ENCODE measurements at places on chromosomes 2 and 18.
A peak's percentile ranks its signal among the peaks of the same experiment; 100 is the strongest.

DNA sequence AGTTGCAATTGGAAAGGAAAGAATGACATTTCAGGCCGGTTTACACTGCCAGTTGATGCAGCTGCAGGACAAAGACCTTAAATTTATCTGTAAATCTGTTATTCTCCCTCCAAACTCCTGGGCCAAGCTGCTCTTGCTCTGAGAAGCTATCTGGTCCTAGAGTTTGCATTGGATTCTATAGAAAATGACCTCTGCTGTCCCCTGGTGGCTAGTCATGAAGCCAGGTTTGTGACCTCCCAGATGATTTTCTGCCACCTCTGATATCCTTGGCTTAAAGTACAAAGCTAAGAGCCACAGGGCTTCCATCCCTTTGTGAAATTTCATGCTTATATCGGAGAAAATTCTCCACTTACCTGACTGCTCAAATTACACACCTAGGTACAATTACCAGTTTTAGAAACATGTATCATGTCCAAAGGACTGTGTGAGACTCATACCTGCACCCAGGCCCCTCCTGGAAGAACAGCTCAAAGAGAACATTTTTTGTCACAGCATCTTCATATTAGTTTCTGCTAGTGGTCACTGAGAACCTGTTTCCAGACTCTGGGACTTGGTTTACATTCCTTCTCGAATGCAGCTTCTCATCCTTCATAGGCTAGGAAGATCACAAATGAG lies 28.9 kb upstream of the IER3IP1 start:
- peak; percentile 7 for DNase-seq

DNA sequence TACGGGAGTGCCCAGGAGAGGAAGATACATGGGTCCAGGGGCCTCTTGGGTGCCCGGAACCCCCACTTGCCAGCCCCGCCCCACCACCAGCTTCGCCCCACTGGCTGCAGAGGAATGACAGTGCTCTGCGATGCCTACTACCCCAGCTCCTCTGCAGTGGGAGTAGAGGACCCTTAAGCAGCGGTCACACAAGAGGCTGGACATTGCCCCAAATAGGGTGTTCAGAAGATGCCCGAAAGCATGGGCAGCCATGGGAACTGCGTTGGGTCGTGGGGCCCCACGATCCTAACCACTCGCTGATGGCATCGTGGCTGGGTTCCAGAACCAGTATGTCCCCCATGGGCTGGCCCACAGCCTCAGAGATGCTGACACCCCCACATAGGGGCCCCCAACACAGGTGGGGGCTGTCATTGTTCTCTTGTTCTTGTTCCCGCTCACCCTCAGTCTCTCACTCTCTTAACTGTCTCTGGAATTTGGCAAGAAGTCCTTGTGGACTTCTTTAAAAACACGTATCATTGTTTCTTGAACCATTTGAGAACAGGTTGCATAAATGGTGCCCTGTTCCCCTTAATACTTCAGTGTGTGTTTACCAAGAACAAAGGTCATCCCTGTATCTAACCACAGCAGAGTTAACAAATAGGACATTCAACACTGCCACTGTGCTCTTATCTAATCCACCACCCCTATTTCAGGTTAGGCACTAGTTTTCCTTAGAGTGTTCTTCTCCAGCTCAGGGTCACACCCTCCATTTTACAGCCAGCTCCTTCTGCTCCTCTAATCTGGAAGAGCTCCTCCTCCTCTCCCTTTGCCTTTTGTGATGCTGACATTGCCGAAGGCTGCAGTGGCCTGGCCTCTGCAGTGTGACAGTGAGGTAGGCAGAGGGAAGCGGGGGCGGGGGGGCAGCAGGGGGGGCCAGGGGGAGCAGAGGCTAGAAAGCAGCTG lies 76.3 kb downstream of the STPG4 start:
- no peak for DNase-seq

- no peak for DNase-seq
These were observed 210.9 kb downstream of the DCDC2C start for GRCh38 chr2:3914241-3914640.

DNA sequence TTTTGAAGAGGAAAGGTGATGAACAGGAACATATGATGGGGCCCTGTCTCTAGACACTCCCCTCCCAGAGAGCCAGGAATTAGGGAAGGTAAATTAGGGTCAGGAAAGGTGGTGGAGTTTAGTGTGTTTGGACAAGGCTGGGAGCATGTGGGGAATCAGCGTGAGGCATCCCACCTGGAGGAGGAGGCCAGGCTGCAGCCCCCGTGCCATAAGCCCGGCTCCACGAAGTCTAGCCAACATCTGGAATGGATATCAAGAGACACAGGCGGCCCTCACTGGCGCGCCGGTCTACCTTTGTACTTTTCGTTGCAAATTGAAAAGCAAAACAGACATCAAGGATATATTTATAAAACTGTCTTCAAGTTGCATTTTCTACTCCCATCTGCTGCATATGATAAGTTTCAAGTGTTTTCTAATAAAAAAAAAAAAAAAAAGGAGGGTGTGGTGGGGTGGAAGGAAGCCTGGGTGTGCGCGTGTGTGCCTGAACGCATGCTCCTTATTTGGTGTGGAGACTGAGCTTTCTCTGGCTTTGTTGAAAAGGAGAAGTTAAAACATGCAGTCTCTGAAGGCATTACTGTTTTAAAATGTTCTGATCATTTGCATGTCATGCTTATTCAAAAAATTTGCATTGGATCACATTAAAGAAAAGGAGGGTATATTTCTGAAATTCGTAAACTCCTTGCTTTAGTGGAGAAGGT lies 546.7 kb upstream of the ID2 start:
- no peak for DNase-seq

GRCh38 chr18:5469340-5469739 lies 74.5 kb downstream of the EPB41L3 start:
- no peak for DNase-seq

- no peak for DNase-seq
These were observed 81.0 kb downstream of the SP3 start for GRCh38 chr2:173884025-173884802.

- DNase-seq, result no peak
These were observed 164.6 kb downstream of the SEPTIN10 start for GRCh38 chr2:109448946-109449788.

DNA sequence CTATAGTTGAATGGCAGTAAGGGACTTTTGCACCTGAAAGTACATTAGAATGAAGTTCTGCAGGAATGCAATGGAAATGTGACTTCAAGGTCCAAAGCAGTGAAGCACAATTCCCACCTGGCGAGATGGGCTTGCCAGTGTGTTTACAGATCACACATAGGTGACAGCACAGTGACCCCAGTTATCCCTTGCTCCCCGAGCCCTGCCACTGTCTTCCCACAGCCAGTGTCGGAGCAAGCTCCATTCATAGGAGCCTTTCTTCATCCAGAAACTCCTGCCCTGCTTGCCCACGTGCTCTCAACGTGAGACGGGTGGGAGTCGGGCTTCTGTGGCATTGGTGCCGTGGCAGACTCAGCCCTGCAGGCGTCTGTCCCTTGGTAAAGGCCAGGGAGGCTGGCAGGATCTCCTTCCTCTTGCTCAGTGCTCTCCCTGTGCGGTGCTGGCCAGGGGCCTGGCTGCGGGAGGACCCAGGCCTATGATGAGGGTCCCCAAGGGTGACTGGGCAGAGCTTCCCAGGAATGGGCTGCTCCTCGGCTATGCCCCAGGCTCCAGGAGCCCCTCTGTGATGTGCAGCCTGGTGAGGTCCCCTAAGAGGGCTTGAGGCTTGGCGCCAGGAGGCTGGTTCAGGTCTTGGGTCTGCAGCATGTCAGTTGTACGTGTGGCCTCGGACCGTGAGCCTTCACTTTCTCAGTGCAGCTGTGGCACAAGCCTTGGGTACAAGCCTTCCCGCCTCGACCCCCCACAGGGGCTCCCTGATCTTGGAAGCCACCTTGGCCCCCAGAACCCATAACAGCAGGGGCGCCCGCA lies 40.2 kb downstream of the SNED1 start:
- no peak for DNase-seq

DNA sequence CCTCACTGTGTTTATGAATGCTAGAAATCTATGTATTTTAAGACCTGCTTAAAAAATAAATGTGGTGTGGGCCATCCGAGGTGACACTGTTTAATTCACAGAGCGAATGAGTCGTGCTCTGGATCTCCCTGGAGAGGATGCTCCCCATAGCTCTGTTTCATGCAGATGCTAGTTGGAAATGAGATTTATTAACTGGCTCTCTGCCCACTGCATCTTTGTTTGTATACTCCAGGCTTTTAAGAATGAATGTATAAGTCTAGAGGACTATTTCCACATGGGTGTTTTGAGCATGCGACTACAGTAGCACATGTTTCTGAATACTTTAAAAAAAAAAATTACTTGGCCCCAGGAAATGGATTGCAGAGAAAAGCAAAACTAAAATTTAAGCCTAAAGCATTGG lies 3.9 kb downstream of the MAPRE2 start:
- no peak for DNase-seq

- no peak for DNase-seq
These were observed 480.0 kb upstream of the SYT4 start for GRCh38 chr18:43757273-43757672.

DNA sequence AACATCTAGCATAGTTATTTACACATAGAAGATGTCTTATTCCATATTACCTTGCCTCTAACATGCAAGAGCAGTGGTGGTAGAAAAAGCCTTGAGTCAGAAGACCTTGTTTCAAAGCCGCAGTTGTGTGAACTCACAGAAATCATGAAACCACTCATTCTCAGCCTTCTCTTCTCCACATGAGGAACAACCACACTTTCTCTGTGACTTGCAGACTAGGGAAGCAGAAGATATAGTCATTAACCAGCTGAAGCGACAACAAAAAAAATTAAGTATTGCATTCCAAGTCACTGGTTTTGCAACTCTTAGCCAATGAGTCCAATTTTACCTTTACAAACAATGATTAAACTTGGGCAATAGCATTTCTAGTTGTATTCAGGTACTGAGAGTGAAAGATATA lies 19.0 kb downstream of the TWSG1 start:
- no peak for DNase-seq

DNA sequence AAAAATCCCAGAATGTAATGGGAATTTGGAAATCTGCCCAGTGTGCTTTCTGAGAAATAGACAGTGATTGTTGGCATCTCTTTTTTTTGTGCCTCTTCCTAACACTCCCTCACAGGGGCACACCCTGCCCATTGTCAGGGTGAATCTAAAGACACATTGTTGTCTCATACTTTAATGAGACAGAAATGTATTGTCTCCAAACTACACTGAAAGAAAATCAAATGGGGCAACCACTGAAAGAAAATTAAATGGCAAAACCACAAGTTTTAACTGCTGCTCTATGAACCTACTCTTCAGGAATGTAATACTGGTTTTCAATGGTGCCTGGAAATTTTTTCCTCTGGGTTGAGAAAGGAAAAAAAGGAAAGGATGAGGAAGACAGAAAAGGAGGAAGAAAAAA lies 43.2 kb upstream of the GLS start:
- no peak for DNase-seq

DNA sequence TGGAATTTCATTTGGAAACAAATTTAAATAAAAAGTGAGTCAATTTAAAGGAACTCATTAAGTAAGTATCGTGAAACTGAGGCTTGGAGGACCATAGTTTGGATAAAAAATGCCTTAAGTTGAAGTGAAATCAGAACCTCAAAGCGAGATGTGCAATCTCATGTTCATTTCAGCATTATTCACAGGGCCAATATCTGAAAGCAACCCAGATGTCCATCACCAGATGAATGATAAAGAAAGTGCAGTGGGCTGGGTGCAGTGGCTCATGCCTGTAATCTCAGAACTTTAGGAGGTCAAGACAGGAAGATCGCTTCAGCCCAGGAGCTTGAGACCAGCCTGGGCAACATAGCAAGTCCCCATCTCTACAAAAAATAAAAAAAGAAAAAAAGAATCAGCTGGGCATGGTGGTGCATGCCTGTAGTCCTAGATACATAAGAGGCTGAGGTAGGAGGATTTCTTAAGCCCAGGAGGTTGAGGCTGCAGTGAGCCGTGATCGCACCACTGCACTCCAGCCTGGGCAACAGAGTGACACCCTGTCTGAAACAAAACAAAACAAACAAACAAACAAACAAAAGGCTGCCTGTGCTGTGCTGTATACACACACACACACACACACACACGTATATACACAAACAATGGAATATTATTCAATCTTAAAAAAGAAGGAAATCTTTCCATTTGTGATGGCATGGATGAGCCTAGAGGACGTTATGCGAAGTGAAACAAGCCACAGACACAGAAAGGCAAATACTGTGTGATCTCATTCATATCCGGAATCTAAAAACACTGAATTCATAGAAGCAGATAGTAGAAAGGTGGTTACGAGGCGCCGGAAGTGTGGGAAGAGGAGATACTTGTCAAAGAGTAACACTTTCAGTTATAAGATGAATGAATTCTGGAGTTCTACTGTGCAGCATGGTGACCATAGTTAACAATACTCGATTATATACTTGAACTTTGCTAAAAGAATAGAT lies 14.5 kb downstream of the SH3RF3 start:
- peak; percentile 14 for DNase-seq

GRCh38 chr2:19419211-19419880 lies 60.9 kb upstream of the OSR1 start:
- no peak for DNase-seq

DNA sequence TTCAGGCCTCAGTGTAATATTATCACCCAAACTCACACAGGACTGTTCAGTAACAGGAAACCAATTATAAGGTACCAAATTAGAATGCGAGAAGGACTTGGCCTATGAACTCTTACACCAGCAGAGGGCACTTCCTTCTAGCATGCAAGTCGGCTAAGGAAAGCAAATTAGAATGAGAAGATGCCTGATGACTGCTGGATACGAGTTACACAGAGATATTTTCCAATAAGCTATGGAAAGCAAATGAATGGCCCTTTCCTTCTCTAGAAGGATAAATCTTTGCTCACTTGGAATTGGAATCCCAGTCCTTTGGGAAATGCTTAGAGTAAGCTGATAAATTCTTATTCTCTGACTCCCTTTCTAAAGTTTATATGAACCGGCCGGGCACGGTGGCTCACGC lies 109.8 kb downstream of the AP1S3 start:
- DNase-seq, result no peak

- DNase-seq, result peak; percentile 76
These were observed 47.6 kb downstream of the PDCL3 start for GRCh38 chr2:100610381-100610831.

GRCh38 chr2:163264341-163264740 lies 425.8 kb upstream of the KCNH7 start:
- DNase-seq, result no peak

DNA sequence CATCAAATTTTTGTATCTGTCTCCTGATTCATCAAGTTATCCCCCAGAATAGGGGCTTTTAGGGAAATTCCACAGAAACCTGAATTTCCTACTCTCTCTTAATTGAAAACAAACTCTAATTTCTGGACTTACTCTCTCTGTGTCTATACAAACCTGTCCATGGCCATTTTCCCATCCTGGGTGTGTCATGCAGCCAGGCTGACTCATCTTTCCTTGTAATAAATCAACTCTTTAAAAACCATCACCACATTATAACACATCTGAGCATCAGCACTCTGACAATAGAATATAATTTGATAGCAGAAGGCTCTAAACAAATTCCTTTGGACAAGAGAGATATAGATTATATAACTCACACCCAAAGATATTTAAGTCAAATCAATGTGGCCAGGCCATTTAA lies 610.2 kb downstream of the DCC start:
- no peak for DNase-seq

- DNase-seq, result no peak
These were observed 2.7 kb downstream of the KATNAL2 start for GRCh38 chr18:46920067-46920466.
